ENCODE measurements at places on chromosomes 4 and X.

DNA sequence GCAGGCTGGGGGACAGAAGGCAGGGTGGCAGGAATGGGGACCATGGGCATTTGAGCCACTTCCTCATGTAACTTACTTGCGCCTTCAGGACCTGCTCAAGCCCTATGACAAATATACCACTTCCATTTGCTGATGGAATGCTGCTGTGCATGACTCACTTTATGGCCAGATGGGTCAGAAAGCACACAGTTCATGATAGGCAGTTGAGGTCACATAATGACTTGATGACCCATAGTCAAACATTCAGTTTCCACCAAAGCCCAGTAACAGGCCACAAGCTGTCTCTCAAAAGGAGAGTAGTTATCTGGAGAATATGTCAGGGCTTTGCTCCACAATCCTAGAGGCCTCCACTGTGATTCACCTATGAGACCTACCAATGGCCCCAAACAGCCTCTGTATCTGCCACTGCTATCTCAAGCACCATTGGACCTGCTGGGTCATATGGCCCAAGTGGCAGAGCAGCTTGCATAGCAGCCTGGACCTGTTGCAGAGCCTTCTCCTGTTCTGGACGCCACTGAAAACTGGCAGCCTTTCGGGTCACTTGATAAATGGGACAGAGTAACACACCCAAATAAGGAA is 5.3 kb upstream of the PAPSS1 start:
- DNase-seq, result no peak

DNA sequence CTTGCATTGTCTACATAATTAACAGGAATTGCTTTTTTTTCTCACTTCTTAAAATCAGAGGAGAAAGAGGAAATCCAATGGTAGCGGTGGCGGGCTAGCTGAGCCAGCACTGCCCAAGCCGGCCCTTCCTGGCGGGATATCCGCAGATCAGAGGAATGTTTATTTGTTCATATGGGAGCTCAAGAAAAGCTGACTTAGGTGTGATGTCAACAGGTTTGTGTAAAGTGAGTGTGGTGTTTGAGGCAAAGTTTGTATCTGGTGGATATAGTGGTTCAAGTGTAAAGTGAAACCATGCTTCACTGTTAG is 466 bp upstream of the SLC39A8 start:
- no peak for DNase-seq

DNA sequence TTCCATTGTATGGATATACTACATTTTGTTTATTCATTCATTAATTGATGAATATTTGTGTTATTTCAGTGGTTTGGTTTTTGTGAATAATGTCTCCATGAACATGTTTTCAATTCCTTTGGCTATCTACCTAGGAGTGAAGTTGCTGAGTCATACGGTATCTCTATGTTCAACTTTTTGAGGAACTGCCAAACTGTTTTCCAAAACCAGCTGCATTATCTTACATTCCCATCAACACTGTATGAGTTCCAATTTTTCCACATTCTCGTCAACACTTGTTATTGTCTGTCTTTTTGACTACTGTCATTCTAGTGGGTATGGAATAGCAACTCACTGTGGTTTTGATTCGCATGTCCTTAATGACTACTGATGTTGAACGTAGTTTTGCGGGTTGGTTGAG is 388.6 kb upstream of the MAGEB2 start:
- DNase-seq, result no peak

- DNase-seq, result no peak
These were observed 2.2 kb downstream of the KIT start for GRCh38 chr4:54659749-54660535.

- no peak for DNase-seq
These were observed 341 bp upstream of the PRPS2 start for GRCh38 chrX:12790885-12791256.

GRCh38 chr4:80730158-80730557 is 300.4 kb upstream of the BMP3 start:
- no peak for DNase-seq

GRCh38 chr4:69617083-69617694 is 22.3 kb downstream of the UGT2A2 start:
- DNase-seq, result no peak

DNA sequence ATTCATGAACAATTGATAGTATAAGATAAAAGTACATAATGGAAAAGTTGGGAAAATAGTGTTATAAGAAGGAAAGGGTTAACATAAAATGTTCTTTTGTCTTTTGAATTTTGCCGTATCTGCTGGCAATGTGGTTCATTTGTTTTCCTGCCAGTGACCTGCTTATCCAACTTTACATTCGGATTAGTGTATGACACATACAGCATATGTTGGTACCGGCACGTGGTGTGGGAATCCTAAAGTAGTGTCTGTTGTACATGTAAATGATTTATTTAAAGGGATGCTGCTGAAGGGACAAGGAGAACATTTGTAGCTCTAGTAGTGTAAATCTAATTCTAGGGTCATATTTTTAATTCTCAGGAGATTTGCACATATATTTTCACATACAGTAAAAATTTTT is 11.5 kb downstream of the RAB9A start:
- DNase-seq, result no peak

GRCh38 chr4:128424527-128425497 is 137.2 kb upstream of the PGRMC2 start:
- DNase-seq, result no peak

DNA sequence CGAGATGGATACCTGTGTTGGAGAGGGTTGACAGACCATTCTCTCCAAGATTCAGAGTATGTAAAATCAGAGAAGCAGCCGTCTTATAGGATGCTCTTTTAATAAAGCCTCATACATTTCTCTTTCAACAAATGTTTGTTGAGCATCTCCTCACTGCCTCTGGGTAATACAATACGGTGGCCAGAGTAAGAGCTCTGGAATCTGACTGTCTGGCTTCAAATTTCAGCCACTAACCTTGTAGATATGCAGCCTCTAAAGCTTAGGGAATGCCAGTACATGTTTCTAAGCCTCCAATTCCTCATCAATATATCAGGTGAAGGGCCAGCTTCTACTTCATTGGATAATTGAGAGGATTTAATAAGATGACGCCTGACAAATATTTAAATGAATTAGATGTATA is 61.3 kb downstream of the CLNK start:
- DNase-seq, result no peak

GRCh38 chr4:67575232-67576058 is 16.9 kb downstream of the STAP1 start:
- no peak for DNase-seq

DNA sequence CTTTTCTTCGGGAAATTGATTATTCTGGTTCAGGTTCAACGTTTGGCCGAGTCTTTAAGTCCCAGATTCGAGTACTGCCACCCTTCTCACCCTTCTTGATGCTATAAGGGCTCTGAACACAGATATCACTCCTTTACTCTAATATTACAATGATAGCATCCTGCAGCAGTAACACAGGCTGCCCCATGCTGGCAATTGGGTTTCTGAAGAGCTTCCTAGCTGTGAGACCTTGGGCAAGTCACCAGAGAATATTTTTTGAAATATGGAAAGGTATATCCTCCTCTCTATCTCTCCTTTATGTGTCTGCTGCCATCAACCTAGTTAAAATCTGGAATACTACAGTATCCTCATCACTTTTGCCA is 297 bp upstream of the MTMR8 start:
- DNase-seq, result no peak

GRCh38 chr4:22477136-22477812 is 38.6 kb downstream of the ADGRA3 start:
- no peak for DNase-seq

GRCh38 chrX:17805120-17805519 is 56.0 kb downstream of the RAI2 start:
- DNase-seq, result no peak

DNA sequence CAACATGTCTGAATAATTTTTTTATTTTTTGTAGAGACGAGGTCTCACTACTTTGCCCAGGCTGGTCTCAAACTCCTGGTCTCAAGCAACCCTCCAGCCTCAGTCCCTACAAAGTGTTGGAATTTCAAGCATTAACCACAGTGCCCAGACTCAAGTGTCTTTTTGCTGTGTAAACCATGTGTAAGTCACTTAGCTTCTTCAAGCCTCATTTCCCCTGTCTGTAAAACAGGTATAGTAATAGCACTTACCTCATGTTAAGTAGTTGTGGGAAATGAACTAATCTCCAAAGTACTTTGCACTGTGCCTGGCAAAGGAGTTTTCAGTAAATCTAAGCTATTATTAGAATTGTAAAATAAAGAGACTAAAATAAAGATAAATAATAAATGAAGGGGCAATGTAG is 35.7 kb downstream of the STBD1 start:
- DNase-seq, result no peak

GRCh38 chrX:123713841-123714240 is 19.0 kb downstream of the THOC2 start:
- DNase-seq, result no peak

- DNase-seq, result no peak
These were observed 241.4 kb upstream of the EPHA5 start for GRCh38 chr4:65911720-65912119.

GRCh38 chr4:82508806-82509428 is 52.9 kb downstream of the TMEM150C start:
- no peak for DNase-seq

GRCh38 chr4:112184438-112184837 is 39.2 kb downstream of the FAM241A start:
- DNase-seq, result no peak

GRCh38 chr4:55793479-55793878 is 26.1 kb upstream of the EXOC1L start:
- DNase-seq, result no peak

GRCh38 chrX:115400960-115401359 is 111.4 kb downstream of the LUZP4 start:
- no peak for DNase-seq

GRCh38 chrX:28979877-28980276 is 392.6 kb downstream of the IL1RAPL1 start:
- no peak for DNase-seq

DNA sequence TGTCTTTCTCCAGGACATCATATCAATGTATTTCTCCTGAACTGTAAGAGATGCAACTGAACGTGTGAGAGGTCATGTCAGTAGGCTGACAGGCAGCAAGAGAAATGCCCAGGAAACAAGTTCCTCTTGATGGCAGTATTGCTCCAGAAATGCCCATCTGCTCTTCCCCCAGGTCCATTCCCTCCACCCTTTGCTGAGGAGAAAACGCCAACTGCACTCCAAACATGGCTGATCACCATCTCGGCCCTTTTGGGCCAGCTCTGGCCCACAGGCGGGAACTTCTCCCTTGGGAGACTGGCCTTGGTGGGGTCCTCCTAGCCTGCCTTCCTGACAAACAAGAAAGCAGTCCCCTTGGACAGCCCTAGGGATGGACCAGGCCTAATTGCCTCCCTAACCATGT is 276.5 kb upstream of the AGTR2 start:
- DNase-seq, result no peak

GRCh38 chr4:128315756-128316520 is 28.3 kb upstream of the PGRMC2 start:
- no peak for DNase-seq

- DNase-seq, result no peak
These were observed 19.6 kb downstream of the NKX3-2 start for GRCh38 chr4:13524504-13525243.

DNA sequence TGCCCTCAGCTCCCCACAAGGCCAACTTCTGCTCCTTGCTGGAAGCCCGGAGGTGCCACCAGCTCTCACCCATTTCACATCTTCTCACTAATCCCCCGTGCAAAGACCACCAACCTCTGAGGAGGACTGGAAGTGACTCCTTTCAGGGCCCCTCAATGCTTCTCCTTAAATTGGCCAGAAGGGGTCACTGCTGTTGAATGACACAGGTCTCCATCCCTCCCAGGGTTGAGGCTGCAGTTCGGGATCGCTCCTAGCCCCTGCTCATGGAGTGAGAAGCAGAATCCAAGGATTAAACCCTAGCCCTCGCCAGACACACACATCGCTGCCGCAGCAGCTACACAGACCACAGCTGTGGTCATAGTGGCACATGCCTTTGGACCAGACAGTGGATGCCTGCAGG is 279.5 kb upstream of the TAPT1 start:
- no peak for DNase-seq

DNA sequence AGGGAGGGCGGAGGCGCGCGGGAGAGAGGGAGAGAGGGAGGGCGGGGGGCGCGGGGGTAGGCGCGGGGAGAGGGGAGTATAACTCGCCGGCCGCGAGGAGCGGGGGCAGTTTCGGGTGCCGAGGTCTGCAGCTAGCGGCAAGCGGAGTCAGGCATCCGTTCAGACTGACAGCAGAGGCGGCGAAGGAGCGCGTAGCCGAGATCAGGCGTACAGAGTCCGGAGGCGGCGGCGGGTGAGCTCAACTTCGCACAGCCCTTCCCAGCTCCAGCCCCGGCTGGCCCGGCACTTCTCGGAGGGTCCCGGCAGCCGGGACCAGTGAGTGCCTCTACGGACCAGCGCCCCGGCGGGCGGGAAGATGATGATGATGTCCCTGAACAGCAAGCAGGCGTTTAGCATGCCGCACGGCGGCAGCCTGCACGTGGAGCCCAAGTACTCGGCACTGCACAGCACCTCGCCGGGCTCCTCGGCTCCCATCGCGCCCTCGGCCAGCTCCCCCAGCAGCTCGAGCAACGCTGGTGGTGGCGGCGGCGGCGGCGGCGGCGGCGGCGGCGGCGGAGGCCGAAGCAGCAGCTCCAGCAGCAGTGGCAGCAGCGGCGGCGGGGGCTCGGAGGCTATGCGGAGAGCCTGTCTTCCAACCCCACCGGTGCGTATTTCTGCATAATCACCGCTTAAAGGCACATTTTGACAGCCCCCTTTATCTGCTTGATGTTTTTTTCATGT is at the start of gene POU4F2:
POU4F2 (plus strand) TSS at position 108 of the 720 bp plus-strand sequence; CDS start at position 356, 248 bp downstream.
- no peak for DNase-seq

GRCh38 chrX:10427249-10427648 is 193.1 kb downstream of the MID1 start:
- no peak for DNase-seq

- DNase-seq, result no peak
These were observed 601.0 kb downstream of the TMA16 start for GRCh38 chr4:164095313-164096110.

GRCh38 chr4:145406970-145407369 is 74.7 kb upstream of the SMAD1 start:
- DNase-seq, result no peak

GRCh38 chrX:154049209-154050112 is 29.8 kb upstream of the IRAK1 start:
- no peak for DNase-seq

DNA sequence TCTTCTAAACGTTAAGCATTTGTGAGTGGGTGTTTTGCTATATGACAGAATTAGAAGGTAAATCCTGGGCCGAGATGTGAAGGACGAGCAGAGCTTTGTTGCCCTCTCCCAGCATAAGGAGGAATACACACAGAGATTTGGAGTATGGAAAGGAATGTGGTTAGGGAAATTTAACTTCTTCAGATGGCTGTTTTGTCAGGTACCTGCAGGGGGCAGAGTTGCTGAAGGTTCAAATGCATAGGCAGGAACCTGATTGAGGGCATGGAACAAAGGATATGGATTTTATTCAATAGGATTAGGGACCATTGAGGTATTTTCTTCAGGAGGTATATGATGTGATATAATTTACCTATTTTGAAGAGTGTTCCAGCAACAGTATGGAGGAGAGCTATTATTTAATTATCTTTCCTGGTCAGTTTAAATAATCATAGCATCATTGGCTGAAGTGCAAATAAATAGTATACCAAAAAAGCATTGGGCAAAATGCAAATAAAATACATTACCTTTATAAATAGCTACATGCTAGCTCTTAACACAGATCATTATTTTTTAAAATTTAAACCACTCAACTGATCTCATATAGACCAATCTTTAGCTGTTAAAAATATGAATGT is 143.6 kb downstream of the SLIT2 start:
- DNase-seq, result peak; percentile 10

Measured in anterior cingulate cortex (tissue), 58 donors.